CD4-positive, alpha-beta T cell treated with Interleukin-10 for 1 hour (primary cell): ENCODE measurements at places on chromosomes 5 and 9.

DNA sequence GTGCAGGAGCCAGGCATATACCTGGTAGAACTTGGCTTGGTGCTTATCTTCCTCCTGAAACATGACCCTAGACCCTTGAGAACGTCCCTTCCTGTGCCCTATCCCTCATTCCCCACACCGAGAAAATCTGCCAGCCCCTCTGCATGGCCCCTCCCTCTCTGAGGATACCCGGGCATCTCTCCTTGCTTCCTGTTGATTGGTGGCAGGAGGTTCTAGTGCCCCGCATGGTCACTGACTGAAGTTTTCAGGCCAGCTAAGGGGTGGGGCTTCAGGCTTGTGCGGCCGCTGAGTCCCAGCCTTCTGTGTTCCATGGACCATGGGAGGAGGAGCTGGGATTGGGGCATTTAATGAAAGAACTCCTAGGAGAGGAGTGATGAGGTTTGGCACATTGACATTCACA, 22.8 kb downstream of the IGIP start:
- no peak for DNase-seq

GRCh38 chr9:108339251-108339650, 516.5 kb downstream of the ACTL7B start:
- DNase-seq = no peak

DNA sequence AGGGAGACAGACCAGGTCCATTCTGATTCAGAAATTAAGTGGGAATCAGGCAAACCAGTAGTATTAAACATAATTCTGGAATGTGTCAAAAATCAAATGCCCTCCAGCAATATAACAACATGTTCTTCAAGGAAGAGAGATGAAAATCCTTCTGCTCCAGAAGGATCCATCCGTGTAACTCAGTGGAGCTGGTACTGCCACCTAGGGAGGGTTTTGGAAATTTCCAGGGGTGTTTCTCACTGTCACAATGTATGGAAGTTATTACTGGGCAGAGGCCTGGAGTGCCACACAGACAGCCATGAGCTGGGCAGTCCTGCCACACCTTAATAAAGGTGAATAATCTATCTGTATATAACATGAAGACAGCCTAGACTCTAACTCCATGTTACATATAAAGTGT, 87.5 kb downstream of the TTLL11 start:
- DNase-seq = no peak

DNA sequence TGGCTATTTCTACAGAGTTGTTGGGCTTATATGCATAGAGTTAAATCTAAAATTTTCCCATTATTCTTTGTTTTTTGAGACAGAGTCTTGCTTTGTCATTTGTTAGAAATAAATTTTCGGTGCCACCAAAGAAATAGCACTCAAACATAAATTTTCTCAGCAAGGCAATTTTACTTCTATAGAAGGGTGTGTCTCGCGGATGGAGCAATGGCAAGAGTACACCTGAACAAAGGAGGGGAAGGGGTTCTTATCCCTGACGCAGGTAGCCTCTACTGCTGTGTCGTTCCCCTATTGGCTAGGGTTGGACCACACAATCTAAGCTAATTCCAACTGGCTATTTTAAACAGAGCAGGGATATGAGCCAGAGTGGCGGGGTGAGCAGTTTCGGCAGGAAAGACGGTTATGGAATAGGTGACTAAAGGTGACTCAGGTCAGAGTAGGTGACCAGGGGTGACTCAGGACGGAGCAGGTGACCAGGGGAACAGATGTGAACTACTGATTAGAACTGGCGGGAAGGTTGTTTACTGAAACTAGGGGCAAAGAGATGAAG, 57.2 kb downstream of the C9orf85 start:
- DNase-seq = no peak

- no peak for DNase-seq
Observed at GRCh38 chr5:138873466-138874221, 1.5 kb downstream of the LRRTM2 start.

DNA sequence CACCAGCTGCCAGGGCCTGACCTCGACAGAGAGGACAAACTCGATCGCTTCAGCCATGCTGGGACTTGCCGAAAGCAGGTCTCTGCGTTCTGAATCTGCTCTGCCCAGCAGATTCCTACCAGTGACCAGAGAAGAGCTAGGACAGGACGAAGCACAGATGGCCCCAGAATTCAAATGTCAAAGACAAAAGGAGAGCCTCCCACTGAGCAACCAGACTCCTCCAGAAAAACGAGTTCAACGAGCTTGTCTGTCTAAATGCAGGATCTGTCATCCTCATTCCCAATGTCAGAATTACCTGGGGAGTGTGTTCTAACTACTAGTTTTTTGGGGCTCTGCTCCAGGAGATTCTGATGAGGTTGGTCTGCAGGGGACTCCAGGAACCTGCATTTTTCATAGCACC, 13.4 kb downstream of the AK8 start:
- DNase-seq = no peak

GRCh38 chr9:33318781-33319180, 28.5 kb downstream of the NFX1 start:
- no peak for DNase-seq

DNA sequence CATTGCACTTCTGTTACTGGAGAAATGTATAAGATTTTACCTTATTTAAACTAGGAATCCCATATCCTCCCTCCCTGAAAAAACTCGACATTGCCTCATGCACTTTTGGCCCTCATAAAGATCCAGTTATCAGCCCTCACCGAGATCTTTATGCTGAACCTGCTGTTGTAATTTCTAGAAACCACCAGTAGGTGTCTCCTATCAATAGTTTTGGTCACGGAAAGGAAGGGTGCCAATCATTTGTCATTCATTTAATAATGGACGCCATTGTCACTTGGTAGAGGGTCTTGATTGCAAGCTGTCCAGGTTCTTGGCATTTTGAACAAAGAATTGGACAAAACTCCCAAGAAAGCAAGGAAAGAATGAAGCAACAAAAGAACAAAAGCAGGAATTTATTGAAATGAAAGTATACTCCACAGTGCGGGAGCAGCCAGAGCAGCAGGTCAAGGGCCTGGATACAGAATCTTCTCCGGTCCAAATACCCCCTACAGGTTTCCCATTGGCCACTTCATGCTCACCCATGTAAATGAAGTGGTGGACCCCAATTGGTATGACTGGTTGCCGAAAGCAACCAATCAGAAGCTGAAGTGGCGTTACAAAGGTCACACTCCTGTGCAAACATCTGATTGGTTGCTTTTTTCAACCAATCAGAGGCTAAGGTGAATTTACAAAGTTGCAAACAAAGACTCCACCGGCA, 524.3 kb downstream of the PSAT1 start:
- peak; percentile 37 for DNase-seq

GRCh38 chr9:7342736-7343135, 456.8 kb downstream of the DMAC1 start:
- DNase-seq = no peak

DNA sequence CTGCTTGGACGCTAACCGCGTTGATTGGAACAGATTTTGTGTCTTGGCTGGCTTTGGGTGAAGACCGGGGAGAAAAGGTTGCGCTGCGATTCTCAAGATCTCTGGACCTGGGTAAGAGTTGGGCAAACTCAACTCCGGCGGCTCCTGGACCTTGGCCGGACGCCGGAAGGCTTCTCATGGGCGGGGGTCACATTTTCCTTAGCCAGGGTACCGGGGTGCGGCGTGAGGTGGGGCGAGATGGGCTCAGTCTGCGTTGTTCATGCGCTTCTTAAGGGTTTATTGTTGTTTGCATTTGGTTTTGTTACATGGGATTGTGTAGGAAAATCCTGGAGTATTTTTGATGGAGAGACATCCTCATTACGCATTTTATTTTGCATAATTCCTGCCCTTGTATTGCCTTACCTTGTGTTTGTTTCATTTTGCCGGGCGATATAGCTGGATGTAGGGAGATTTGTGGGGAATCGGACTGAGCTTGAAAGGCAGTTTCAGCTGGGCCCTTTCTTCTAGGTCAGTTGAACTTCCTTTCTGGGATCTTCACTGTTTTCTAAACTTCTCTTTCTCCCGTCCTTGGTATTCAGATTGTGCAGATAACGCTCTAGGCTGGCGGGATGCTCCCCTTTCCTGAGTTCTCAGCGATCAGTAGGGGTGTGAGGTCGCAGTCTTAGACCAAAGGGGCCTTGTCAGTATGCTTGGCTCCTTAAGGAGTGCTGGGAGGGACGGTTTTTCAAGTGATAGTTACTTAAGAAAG, 524 bp downstream of the MEGF10 start:
- no peak for DNase-seq

- DNase-seq = no peak
Observed at GRCh38 chr5:152329207-152329606, 75.9 kb downstream of the NMUR2 start.

DNA sequence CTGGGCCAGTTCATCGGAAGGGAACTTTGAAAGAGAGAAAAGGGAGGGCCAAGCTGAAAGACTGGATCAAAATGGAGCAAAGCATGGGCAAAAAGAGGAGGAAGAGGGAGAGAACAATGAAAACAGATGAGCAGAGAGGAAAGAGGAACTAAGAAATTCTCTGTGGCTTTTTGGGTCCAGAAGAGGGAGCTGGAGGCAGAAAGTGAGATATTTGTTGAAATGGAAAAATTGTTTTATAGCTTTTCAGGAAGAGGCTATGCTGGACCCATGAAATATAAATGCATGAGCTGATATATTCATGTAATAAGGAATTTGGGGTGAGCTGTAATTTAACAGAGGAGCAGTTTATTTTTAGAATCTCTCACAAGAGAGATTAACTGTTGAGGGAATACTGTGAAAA, 457.3 kb downstream of the DMAC1 start:
- no peak for DNase-seq
